ENCODE measurements at places on chromosomes 2 and 18.

DNA sequence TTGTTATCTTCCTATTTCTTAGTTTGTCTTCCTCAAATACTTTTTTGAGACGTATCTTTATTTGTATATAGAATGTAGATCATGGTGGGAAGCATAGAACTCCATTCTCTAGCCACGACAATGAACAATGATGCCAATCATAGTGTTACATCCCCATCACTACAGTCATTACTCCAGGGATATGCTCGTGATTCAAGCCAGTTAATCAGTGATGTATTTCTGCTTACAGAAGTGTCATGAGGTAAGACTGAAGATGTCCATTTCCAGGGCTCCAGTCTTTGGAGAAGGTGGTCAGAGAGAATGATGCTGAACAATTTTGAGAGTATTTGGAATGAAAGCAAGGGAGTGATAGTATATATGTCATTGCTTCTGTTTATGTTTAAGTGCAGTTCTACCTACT, 777.2 kb upstream of the TMEFF2 start:
- DNase-seq: no peak

DNA sequence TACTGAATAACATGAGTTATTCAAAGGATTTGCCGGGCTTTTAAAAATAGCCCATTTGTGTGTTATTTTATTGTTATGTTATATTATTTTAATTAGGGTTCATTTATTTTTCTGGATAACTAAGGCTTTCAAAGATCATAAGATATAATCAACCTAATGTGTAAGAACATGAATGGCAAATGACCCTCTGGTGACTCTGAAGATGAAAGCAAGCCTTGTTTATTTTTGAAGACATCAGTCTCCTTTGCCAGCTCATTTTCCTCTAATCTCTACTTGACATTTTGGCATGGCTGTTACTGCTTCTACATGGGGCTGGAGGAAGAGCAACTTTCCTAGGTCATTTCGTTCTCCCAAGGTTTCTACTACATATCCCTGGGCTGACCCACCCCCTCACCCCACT, 10.6 kb downstream of the FAP start:
- DNase-seq: no peak

DNA sequence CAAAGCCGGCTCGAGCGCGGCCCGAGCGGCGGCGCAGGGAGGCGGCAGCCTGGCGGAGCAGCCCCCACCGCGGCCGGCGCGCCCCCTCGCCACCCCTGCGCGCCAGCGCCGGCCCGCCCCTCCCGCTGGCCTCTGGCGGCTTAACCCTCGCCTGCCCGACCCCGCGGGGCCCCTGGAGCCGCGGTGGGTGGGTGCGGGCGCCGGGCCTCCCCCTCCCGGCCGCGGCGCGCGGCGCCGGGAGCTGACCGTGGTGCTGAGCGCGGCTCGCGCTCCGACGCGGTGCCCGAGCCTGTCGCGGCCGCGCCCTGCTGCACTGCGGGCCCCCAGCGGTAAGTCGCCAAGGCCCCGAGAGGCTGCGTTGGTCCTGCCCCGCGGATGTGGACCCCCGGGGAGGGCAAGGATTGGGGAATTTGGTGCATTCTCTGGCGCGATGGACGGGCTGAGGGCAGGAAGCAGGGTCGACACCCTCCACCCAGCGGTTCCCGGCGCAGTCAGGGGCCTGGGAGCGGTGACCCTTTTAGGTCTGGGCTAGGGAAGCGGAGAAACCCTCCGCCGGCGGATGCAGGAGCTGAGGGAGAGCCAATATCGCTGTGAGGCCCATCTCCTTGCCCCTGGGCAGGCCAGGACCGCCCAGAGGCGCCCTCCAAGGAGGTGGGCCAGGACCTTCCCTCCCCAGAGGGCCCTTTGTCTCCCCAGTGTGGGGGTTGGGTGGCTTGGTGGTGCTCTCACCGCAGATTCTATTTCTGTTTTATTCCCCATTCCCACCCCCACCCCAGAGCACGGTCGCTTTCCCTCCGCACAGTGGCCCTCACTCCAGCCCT, 923 bp downstream of the AMER3 start:
- no peak for DNase-seq

DNA sequence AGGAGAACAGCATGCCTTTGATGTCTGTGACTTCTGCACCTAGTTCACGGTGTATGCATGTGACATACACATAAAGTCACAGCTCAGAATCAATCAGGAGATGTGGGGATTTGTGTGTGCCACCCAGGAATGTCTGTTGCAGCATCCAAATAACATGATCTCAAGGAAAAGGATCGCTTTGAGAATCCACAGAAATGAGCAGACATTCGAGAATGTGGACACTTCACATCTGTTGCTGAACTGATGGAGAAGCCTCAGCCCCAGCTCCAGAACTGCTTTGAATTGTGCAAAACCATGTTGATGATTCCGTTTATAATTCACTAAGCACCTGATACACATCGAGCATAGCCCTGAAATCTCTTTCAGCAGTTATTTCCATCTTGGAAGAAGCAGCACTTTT, 208.6 kb downstream of the CMPK2 start:
- no peak for DNase-seq

GRCh38 chr2:51628917-51629316, 597.0 kb upstream of the NRXN1 start:
- no peak for DNase-seq
